Activated CD4-positive, alpha-beta memory T cell treated with anti-CD3 and anti-CD28 coated beads for 36 hours (primary cell): ENCODE measurements at places on chromosomes 3 and 15.

- no peak for DNase-seq
Measured at GRCh38 chr15:34893967-34894366, 75.6 kb downstream of the AQR start.

GRCh38 chr3:51691021-51691420 lies 15.8 kb upstream of the GRM2 start:
- DNase-seq = no peak

DNA sequence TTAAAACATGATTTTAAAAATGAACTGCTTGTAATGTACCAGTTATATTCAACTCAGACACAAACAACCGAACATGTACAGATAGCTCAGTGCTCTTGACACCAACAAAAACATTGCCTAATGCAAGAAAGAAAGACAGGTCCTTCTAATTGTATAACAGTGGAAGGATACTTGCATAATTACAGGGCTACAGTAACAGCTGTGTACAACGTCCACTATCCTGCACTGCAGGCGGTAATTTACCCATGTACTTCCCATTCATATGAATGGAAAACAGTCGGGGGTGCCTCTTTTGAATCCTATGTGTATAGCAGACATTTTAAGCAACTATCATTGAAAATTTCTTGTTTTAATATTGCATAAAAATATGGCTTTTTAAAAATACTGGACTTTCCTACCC lies 41.1 kb upstream of the PLSCR5 start:
- no peak for DNase-seq

DNA sequence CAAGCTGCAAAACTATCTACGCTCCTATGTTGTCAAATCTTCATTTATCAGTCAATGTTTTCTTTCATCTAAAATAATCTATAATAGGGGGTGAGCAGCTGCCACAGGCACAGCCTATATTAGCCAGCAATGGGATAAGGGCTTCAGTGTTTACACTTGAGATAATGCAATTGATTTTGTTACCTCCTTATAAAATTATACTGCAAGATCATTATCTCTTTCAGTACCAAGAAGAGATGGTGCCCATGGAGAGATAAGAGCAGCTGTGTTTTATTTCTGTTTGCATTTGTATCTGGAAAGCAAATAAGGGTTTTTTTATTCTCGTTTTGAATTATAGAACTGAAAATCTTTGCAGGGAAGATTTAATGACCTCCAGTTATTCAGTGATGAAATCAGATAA lies 68.9 kb downstream of the PLD1 start:
- DNase-seq = no peak

DNA sequence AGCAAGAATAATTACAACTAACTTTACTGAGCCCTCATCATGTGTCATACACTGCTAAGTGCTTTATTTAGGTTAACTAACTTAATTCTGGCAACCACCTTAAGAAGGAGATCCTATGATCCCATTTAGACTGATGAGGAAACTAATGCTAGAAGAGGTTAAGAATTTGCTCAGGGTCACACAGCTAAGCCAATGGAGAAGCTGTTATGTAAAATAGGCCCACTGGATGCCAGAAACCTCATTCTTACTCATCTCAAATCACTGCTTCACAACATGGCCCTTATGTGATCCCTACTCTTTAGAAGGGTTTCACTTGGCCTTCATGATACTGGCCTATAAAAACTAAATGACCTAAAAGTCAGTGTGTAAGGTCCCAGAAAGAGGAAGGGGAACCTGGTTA lies 41.2 kb downstream of the IMPG2 start:
- no peak for DNase-seq

- no peak for DNase-seq
Measured at GRCh38 chr15:85178308-85178707, 196.7 kb downstream of the PDE8A start.

DNA sequence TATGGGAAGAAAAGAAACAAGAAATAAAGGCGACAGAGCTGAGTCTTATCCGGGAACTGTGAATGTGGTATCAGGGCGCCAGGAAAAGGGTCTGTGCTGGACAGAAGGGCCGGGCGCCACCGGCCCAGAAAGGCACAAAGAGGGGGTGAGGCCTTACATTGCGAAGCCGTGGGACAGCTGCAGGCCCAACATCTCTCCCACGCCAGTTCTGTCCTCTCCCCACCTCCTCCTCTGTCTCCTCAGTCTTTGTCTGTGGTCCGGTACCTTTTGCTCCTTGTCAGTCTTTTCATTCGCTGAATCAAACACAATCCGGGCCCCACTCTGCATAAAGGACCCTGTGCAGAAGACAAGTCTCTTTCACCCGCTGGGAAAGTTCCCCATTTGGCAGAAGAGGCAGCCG lies 81.8 kb downstream of the LRIG1 start:
- no peak for DNase-seq

GRCh38 chr3:68271145-68271544 lies 616.7 kb upstream of the SUCLG2 start:
- no peak for DNase-seq
